Central memory CD4-positive, alpha-beta T cell (primary cell): ENCODE measurements at places on chromosomes 5 and 9.

GRCh38 chr9:95807326-95807947 is 68.1 kb upstream of the ERCC6L2 start:
- no peak for DNase-seq

GRCh38 chr5:761059-761771 is 23.3 kb downstream of the ZDHHC11B start:
- no peak for DNase-seq

- no peak for DNase-seq
Observed at GRCh38 chr5:91109634-91110033, 273.5 kb downstream of the ARRDC3 start.

GRCh38 chr9:127489471-127490115 is 38.3 kb downstream of the LRSAM1 start:
- no peak for DNase-seq

DNA sequence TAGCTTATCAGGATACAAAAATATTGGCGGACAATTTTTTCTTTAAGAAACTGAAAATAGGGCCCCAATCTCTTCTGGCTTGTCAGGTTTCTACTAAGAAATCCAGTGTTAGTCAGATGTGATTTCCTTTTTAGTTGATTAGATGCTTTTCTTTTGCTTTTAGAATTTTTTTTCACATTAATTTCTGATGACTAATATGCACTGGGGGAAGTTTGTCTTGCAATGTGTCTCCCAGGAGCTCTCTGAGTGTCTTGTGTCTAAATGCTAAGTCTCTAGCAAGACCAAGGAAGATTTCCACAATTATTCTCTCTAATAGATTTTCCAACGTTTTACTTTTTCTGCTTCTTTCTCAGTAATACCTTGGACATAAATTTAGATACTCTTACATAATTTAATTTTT is 559.8 kb upstream of the TYRP1 start:
- no peak for DNase-seq

DNA sequence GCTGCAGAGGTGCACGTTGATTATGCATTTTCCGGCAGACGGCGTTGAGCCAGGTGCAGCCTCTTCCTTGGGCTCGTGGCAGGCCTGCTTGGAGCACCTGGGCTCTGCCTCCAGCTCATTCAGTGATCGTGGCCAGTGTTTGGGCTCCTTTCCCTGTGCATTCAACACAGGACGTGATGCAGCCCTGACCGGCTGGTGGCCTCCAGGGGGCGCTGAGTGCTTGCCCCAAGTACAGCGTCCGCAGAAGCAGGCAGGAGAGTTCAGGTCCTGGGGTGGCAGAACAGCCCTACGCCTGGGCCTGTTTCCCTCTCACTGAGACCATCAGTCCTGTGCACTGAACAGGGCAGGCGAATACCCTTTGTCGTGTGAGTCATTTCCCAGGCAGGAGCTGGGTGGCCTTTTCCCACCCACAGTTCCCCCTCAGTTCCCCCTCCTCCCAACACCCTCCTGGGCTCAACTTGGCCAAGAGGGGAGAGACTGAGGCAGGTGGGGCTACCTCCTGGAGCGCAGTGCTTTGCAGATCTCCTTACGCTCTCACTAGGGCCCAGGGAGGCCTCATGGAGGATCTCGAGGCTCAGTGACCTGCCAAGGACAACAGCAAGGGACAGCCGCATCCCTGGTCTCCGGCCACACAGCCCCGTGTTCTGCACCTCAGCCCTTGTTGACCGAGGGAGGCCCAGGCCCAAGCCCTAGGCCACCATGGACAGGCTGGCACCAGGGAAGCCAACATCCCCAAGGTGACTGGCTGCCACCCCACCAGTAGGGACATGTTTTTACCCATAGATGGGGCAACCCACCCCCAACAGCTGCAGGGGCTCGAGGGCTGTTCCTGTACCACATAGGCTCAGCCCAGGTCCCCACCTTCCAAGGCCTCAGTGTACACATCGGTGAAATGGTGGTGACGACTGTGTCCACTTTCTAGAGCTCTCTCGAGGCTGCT is 52.9 kb downstream of the LRSAM1 start:
- DNase-seq: peak; percentile 65

DNA sequence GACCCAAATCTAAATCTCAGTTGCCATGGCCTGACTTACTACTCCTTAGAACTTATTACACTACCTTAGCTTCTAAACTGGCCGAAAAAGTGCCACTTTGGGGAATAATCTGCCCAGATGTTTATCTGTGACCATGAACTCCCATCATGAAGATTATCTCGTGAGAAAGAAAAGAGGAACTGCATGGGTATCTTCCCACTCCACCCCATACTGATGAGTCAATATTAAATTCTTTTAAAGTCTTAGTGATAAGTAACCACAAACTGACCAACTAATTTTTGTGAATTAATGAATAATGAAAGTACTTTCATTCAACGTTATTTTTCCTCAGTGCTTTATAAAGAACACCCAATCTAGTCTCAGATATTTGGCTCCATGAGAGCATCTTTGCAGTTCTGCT is 493.5 kb downstream of the EBF1 start:
- DNase-seq: no peak

DNA sequence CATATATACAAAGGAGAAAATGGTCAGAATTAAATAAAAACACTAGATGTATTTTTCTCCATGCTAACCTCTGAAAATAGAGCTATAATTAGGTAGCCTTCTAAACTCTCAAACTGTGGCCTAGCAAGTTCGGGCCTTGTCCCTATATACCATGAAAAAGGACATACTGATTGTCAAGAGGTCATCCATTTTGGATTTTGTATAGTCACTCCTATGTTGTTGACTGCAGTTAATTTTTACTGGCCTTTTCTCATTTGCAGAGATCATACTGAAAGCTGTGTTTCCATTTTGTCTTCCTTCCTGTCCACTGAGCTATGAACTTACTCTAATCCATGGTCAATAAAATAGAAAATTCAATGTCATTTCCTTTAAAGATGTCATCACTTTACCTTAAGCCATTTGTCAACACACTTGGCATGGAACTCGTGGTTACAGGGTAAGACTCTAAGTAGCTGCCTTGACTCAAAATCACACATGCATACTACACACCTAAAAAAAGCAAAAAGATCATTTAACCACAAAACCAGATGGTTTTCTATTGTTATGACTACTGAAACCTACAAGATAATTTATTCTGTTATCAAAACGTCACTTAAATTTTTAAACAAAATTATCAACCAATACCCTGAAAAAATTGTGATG is 58.0 kb downstream of the RNF38 start:
- DNase-seq: no peak

GRCh38 chr9:36843964-36844363 is 190.1 kb downstream of the PAX5 start:
- DNase-seq: no peak

DNA sequence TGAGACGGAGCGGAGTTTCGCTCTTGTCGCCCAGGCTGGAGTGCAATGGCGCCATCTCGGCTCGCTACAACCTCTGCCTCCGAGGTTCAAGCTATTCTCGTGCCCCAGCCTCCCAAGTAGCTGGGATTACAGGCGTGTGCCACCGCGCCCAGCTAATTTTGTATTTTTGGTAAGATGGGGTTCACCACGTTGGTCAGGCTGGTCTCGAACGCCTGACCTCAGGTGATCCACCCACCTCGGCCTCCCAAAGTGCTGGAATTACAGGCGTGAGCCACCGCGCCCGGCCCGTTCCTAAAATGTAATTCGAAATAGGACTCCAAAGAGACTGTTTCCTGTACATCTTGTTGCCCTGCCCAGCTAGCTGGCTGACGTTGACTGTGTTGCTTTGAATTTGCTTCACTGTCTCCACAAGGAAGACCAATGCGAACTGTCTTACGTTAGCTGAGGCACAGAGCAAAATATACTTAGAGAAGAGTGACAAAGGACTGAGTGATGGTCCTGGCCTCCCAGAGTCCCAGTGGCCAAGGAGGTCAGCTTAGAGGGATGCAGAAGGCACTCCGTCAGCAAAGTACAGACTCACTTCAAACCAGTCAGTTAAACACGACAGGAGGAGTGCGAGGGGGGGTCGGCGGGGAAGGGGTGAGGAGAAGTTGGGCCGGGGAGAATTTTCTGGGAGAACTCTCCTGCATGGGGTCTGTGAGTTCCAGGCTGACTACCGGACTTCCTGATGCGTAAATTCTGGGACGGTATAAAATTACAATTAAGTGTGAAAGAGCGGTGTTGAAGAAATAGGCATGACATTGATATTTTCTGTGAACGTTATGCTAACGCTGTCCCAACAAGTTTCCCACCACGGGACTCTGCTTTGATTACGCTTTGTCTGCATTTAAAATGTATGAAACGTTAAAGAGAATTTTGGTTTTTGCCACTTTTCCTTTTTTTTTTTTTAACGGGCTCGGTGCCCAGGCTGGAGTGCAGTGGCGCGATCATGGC is 6.8 kb upstream of the TRIM41 start:
- peak; percentile 36 for DNase-seq

DNA sequence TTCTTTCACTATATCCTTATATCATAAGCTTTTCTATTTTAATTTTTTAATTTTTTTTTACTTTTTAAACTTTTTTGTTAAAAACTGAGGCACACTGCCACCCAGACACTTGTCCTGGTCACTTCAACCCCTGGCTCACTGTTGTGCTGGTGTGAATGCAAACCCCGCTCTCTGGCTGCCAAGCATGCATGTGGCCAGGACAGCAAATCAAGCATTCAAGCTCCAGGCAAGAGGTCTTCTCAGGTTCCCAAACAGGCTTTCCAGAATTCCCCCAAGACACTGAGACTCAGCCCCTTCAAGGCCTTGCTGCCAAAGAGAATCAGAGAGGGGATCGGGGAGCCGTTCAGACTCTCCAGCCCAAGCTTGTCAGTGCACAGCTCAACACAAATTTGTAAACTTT is 139.9 kb downstream of the FANCC start:
- no peak for DNase-seq

DNA sequence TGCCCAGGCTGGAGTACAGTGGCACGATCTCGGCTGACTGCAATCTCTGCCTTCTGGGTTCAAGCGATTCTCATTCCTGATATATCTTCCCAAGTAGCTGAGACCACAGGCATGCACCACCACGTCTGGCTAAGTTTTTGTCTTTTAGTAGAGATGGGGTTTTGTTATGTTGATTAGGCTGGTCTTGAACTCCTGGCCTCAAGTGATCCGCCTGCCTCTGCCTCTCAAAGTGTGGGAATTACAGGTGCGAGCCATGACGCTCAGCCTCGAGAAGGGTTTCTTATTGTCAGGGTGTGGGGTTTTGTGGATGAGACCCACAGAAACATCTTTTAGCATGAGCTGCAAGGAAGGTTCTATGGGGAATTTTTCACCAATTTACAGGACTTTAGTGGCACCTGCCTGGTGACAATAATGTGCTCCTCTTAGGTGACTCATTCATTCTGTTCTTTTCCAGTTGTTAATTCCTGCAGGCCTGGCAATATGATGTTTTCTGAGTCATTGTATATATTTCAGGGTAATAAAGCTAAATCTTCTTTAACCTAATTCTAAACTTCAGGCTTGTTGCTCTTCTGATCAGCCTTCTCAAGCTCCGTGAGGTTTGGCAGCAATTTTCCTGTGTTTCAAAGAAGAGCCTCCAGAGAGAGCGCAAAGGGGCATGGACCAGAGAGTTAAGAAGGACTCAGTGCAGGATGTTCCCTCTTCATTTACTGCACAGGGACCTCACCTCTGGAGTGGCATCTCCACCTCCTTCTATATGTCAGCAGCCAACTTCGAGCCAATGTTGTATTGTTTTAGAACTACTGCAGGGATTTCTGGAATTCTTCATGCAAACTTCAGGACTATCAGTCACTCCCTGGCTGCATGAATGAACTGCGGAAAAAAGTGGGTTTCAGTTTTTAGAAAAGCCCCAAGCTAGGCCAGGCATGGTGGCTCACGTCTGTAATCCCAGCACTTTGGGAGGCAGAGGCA is 77.8 kb upstream of the ZNF618 start:
- no peak for DNase-seq

GRCh38 chr9:116323012-116323411 is 169.4 kb downstream of the PAPPA start:
- DNase-seq: no peak

DNA sequence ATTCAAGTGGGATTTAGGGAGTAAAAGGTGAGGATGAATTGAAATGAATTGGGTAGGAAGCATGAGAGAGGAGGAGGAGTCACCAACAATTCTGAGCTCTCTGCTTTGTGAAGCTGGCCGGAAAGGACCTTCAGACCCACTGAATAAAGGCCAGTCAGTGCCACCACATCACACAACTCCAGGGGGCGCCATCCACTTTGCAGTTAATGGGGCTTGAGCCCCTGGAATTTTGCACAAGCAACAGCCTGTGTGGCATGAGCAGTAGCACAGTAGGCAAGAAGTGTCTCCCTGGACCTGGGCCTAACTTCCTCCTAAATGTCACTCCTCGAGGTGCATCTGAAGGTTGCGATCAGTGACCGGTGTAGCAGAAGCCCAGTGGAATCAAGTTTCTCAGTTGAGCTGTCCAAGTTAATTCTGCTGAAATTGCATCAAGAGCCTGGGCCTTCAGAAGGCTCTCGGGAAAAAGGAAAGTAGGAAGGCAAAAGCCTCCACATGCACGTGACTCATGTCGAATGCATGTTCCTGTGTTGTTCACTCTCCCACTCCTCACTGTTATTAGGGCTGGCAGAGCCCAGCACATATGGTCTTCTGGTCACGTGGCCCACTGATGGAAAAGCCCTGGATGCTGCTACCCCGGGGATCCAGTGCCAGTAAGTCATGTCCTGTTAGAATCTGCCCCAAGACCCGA is 27.8 kb upstream of the GLIS3 start:
- DNase-seq: no peak

DNA sequence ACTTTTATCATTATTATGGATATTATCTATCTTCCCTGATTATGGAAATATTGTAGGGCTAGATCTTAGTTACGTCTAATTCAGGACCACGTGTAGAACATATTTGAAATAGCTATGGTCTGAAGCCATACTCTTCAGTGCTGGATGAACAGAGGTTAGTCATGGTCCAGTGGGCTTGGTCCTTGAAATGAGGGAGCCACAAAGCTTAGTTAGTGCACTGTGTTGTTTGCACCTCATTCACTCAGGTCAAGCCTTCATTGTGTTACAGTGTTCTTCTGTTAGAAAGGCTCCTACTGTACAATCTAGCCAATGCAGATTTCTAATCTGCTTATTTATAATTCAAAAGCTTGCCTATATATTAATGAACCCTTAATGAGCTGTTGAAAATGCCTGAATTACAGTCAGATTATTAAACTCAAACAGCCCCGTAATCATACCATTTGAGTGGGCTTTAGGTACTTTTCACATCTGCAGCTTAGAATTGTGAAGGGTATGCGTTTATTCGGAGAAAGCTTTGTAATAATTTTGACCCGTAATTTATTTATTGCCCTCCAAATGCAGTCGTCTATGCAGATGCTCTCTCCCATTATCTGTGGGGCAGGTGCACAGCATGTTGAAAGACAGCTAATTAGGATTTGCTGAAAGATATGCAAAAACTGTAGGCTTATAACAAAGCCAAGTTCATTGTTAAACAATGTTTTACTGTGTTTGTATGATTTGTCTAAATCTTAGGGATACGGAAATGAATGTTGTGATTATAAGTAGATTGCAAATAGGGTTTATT is 164.9 kb downstream of the PBX3 start:
- DNase-seq: no peak
